CD8-positive, alpha-beta T cell (primary cell): ENCODE measurements at places on chromosomes 3 and 15.

- peak; percentile 43 for DNase-seq
Observed at GRCh38 chr15:85485956-85486567, 105.7 kb downstream of the AKAP13 start.

DNA sequence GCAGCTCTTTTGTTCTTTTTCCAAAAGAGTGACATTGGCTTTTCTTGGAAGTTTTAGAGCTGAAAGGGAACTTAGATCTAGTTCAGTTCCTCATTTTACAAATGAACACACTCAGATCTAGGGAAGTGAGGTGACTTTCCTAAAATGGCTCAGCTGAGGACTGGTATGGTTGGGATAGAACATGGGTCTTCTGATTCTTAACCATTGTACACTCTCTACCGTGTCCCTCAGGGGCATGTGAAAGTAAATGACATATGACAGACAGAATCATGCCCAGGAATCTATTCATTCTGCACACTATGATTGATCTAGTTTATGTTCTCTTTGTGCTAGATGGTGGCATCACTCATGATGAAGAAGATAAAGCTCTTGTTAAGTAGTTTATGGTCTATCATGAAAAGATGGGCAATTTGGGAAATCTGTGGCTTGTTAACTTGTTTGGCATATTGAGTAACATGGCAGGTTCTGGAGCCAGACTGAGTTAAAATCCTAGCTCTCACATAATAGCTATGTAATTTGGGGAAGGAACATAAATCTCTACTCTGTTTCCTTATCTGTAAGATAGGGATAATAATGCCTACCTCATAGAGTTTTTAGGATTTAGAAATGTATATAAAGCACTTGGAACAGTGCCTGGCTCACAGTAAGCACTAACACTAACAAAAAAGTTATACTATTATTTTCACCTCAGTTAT, 30.9 kb downstream of the UBE2E1 start:
- no peak for DNase-seq

DNA sequence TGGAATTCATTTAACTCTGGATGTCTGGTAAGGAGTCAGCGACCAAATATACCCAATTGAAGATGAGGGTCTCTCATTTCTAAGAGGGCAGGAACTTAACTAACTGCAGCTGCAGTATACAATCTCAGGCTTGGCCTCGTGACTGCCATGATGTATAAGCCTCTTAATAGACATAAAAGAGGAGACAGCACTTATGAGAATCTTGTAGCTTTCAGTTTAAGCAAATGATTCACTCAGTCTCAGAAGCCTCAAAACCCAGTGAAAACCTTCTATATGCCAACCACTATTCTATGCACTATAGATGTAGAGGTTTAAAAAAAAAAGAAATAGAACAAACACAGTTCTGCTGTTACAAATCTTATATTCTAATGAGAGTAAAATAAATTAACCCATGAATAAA, 513.9 kb downstream of the TBL1XR1 start:
- no peak for DNase-seq

GRCh38 chr3:84275532-84275931, 683.3 kb upstream of the CADM2 start:
- no peak for DNase-seq

- no peak for DNase-seq
Observed at GRCh38 chr3:196499061-196499460, 4.5 kb downstream of the RNF168 start.

- no peak for DNase-seq
Observed at GRCh38 chr3:40572588-40572987, 47.8 kb downstream of the ZNF621 start.

DNA sequence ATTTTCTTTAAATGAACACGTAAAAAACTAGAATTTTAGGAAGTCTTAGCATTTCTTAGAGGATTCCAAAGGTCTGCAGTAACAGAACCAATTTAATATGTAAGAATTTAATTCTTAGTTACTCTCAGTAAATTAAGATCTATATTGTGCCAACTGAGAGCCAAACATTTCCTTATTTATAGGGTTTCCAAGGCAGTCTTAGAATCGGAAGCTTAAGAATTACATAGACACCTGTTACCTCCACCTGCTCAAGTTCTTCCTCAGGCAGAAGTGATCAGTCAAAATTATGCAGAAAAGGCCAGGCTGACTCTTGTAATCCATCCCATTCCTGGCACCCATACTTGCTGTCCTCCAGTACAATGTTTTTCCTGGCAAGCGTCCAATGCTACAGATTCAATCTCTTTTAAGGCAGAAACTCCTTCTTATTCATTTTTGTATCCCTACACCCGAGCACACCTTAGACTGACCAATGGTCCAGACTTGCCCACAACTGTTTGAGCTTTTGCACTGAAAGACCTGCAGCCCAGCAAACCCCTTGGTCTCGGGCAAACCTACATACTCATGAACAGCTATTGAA, 64.3 kb downstream of the NCEH1 start:
- no peak for DNase-seq

- peak; percentile 41 for DNase-seq
Observed at GRCh38 chr15:23565395-23566070, at the start of gene MKRN3. MKRN3 (plus strand) TSS chr15:23565674; CDS start chr15:23565783, 109 bp downstream.

GRCh38 chr3:50275996-50276761, 2.7 kb upstream of the LSMEM2 start:
- DNase-seq, result no peak

DNA sequence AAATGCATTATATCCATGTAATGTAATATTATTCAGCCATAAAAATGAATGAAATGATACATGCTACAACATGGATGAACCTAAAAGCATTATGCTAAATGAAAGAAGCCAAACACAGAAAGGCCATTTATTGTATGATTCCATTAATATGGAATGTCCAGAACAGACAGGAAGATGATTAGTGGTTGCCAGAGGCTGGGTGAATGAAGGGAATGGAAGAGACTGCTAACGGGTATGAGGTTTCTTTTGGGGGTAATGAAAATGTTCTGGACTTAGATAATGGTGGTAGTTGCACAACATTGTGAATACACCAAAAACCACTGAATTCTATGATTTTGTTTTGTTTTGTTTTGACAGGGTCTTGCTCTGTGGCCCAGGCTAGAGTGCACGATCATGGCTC, 61.6 kb upstream of the MAP4 start:
- DNase-seq, result no peak

- no peak for DNase-seq
Observed at GRCh38 chr3:33360136-33360825, 79.9 kb downstream of the UBP1 start.

- DNase-seq, result no peak
Observed at GRCh38 chr15:57640930-57641682, 49.4 kb downstream of the MYZAP start.

DNA sequence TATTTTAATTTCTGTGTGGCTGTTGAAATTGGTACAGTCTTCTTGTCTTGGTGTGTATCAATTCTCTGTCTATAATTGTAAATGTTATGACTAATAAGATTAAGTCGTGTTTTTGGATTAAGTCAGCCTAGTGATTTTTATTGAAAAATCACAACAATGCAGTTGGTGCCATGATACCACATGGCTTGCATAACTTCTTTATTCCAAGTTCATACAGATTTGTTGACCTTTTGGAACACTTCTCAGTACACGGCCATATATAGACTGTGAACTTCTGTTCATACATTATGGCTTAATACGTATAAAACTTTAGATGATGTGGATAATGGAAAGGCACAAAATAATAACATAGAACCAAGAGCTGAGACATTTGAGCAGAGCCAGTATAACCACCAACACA, 121.2 kb upstream of the NAALADL2 start:
- DNase-seq, result no peak

GRCh38 chr15:41564286-41564959, 5.4 kb downstream of the TYRO3 start:
- no peak for DNase-seq

- DNase-seq, result no peak
Observed at GRCh38 chr3:71710906-71711494, 14.2 kb downstream of the EIF4E3 start.

GRCh38 chr15:72511536-72511935, 37.4 kb downstream of the ARIH1 start:
- no peak for DNase-seq

- peak; percentile 36 for DNase-seq
Observed at GRCh38 chr15:85407421-85408269, 27.2 kb downstream of the AKAP13 start.

GRCh38 chr15:95944193-95944592, 386.3 kb upstream of the NR2F2 start:
- no peak for DNase-seq

- DNase-seq, result no peak
Observed at GRCh38 chr3:182914341-182914740, 66.0 kb downstream of the DCUN1D1 start.

GRCh38 chr3:23550402-23550801, 255.4 kb upstream of the UBE2E1 start:
- DNase-seq, result no peak

- DNase-seq, result no peak
Observed at GRCh38 chr3:121883507-121883906, 10.7 kb upstream of the SLC15A2 start.

- DNase-seq, result no peak
Observed at GRCh38 chr15:42131826-42132806, 24.3 kb downstream of the PLA2G4F start.

DNA sequence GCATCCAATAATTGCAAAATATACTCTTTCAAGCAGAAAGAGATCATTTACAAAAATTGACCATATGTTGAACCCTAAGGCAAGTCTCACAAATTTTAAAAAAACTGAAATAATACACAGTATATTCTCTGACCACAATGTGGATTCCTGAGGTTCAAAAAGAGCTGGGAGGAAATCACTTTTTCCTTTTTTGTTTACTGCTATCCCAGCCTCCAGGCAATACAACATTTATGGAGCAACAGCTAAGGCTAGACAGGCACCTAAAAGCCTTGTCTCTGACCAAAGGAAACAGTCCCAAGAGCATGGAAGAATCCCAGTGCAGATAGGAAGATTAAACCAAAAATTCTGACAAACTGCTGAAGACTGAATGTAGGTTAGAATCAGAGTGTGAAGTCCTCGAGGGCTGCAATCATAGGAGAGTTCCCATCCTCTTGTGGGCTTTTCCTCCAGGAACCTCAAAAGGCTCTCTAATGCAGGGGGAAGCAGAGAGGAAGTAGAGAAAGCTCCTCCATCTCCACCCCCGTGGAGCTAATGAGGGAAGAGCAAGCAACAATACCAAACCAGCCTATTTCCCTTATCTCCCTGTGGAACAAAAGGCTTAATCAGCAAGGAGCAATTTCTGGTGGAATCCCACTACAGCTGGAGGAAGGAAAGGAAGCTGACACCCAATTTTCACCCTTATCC, 57.0 kb downstream of the TMCC1 start:
- no peak for DNase-seq

GRCh38 chr3:197508051-197508451, 47.7 kb downstream of the BDH1 start:
- DNase-seq, result no peak

GRCh38 chr3:56133423-56133822, 334.8 kb downstream of the ERC2 start:
- DNase-seq, result no peak

- DNase-seq, result no peak
Observed at GRCh38 chr15:92571824-92572223, 83.8 kb downstream of the FAM174B start.

DNA sequence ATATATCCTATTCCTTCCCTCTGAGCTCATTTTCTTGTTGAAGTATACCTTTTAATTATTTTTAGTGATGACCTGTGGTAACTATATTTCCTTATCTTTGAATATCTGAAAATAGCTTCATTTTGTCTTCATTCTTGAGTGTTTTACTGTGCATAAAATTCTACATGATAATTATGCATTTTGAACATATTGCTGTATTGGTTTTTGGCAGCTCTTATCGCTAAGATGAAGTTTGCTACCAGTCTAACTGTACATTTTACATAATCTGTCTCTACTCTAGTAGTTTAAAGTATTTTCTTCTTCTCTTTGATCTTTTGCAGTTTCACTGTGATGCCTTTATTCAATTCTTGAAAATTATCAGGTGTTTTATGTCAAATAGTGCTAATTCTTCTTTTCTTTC, 189.5 kb downstream of the ISL2 start:
- DNase-seq, result no peak

DNA sequence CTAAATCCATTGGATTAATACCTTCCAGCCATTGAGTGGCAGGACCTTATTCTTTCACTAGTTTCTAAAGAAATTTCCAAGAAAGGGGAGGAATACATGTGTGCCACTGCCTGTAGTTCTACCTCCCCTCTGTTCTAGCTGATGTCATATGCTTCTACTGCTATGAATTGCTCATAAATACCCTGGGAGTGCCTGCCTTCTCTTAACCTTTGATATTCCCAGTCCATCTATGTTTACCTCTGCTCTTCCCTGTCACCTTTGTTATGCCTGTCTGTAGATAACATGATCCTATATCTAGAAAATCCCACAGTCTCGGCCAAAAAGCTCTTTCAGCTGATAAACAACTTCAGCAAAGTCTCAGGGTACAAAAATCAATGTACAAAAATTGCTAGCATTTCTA, 486.9 kb upstream of the ARRDC4 start:
- DNase-seq, result no peak

DNA sequence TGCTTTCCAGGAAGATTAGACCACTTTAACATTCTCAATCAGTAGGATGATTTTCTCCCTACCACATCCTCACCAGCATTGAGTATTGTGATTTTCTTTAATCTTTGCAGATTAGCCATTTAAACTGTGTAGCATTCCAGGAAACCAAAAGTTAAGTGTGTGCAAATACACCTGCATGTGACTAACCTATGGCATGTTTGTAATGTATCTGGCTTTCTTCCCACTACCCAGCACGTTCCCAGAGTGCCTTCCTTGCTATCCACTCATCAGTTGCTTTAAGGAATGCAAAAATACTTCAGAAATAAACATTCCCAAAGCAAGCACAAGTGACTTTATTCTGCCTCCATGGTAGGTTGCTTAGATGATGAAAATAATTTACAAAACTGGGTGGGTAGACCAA, 74.2 kb downstream of the ATG7 start:
- DNase-seq, result no peak

GRCh38 chr3:196975349-196975748, 6.7 kb upstream of the PIGZ start:
- DNase-seq, result no peak

GRCh38 chr3:32437896-32438295, 46.2 kb downstream of the CMTM7 start:
- no peak for DNase-seq

- no peak for DNase-seq
Observed at GRCh38 chr3:12965999-12966846, 107.0 kb downstream of the IQSEC1 start.

GRCh38 chr3:123246866-123247265, 45.1 kb downstream of the SEC22A start:
- DNase-seq, result no peak

- no peak for DNase-seq
Observed at GRCh38 chr3:30596152-30596551, 10.2 kb upstream of the TGFBR2 start.
